Gastrocnemius medialis (tissue), 4 donors: ENCODE measurements at places on chromosomes 16 and 17.

- H3K4me3 ChIP-seq: peak overlapping the region; percentile 66
- H3K27ac ChIP-seq: peak overlapping the region; percentile 0
- H3K4me1 ChIP-seq: peaks cover 30% of the 10 kb centered on the region
- DNase-seq: peak; percentile 44
These were observed 1.2 kb downstream of the TMC6 start for GRCh38 chr17:78127239-78127887.

DNA sequence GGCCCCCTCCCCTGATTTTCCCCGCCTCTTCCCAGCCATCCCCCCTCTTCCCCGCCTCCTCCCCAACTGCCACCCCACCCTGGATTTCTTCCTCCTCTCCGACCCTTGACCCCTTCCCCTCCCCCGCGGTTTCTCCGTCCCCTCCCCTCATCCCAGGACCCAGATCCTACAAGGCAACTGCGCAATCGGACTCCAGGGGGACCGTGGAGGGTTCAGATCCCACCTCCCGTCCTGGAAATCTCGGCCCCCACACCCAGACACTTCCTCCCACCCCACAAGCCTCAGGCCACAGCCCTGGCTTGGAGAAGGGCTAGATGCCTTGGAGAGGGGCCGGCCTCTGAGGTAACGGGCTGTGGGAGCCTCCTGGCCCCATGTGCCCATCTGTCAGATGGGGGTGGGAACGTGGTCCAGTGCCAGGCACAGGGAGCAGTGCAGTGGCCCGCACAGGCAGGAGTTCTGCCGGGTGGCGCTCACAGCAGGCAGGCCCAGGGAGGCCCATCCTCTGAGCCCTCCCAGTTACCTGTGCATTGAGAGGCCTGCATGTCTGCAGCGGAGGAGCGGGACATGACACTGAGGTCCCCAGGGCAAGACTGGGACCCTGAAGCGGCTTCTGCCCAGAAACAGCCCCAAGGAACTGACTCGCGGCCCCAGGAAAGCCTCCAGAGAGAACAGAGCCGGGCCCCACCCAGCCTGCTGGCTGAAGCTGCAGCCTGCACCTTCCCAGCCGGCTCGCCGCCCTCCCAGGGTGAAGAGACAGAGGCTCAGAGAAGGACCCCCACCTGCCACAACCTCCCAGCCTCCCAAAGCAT, 16.7 kb downstream of the ZNF423 start:
- H3K4me3 ChIP-seq: no peak overlapping the region
- no peaks in the 10 kb centered on the region for H3K27me3 ChIP-seq
- no peaks in the 10 kb centered on the region for H3K36me3 ChIP-seq
- peak overlapping the region; percentile 87 for H3K27ac ChIP-seq

DNA sequence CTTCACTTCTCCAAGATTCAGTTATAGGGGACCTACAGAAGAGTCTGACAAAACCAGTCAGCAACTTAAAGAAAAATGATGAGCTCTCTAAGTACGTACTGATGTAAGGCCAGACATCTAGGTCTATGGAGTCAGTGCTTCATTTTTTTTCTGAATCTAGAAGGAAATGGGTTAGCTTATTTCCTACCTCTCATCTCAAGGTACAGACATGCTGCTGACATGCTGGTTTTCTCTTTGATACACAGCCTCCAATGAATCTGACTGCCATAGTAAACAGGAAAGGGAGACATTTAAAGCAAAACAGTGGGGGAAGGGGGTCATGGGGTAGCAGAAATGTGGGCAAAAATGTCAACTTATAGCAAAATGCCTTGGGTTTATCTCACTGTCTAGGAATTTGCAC, 16.4 kb downstream of the CDR2 start:
- no peak overlapping the region for H3K27ac ChIP-seq
- H3K27me3 ChIP-seq: no peaks in the 10 kb centered on the region
- DNase-seq: no peak

DNA sequence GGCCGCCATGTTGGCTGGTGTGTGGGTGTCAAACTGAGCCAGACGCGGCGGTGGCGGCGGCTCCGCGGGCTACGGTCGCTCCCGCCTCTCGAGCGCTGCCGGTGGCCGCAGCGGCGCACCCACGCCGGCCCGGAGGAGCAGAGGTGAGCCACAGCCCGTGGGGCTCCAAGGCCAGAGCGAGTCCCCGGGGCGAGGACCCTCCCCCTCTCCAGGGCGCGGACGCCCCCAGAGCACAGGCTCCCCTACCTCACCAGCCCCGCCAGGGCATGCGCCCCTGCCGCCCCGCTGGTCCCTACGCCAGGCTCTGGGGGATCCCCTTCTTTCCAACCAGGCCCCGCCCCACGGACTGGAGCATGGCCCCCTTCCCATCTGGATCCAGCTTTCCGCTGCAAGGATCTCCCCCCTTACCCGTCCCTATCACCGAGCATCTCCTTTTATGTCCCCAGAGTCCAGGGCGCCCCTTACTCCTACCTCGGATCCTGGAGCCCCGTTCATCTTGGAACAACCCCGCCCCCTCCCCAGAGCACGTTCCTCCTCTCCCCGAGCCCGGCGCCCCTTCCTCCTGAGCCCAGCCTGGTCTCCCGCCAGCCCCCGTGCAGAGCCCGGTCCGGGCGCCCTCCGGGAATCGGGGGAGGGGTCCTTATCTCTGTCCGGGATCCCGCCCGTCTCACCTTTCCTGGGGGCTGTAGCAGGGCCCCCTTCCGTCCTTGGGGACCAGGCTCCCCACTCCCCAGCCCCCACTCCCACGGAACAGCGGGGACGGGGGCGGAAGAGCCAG, 412 bp downstream of the EPN2 start:
- no peak for DNase-seq
- H3K27me3 ChIP-seq: no peaks in the 10 kb centered on the region
- H3K36me3 ChIP-seq: no peaks in the 10 kb centered on the region
- H3K27ac ChIP-seq: peak overlapping the region; percentile 95
- peaks cover 16% of the 10 kb centered on the region for H3K4me1 ChIP-seq

GRCh38 chr16:3129137-3130131, 5.4 kb upstream of the ZNF213 start:
- no peaks in the 10 kb centered on the region for H3K36me3 ChIP-seq
- peak overlapping the region; percentile 70 for H3K27ac ChIP-seq
- H3K4me3 ChIP-seq: peak overlapping the region; percentile 47
- peak; percentile 79 for DNase-seq
- H3K27me3 ChIP-seq: no peaks in the 10 kb centered on the region

- H3K4me3 ChIP-seq: no peak overlapping the region
- no peaks in the 10 kb centered on the region for H3K36me3 ChIP-seq
- no peak overlapping the region for H3K27ac ChIP-seq
- no peaks in the 10 kb centered on the region for H3K4me1 ChIP-seq
- DNase-seq: no peak
These were observed 107.2 kb upstream of the TMEM97 start for GRCh38 chr17:28211811-28212210.

GRCh38 chr16:70163596-70163995, 10.0 kb upstream of the CLEC18C start:
- no peaks in the 10 kb centered on the region for H3K4me1 ChIP-seq
- no peaks in the 10 kb centered on the region for H3K27me3 ChIP-seq
- H3K4me3 ChIP-seq: no peak overlapping the region
- H3K36me3 ChIP-seq: no peaks in the 10 kb centered on the region
- DNase-seq: no peak

GRCh38 chr16:65038100-65038499, 83.8 kb downstream of the CDH11 start:
- H3K27me3 ChIP-seq: no peaks in the 10 kb centered on the region
- no peak overlapping the region for H3K4me3 ChIP-seq
- H3K27ac ChIP-seq: no peak overlapping the region
- DNase-seq: no peak
- H3K4me1 ChIP-seq: no peaks in the 10 kb centered on the region

DNA sequence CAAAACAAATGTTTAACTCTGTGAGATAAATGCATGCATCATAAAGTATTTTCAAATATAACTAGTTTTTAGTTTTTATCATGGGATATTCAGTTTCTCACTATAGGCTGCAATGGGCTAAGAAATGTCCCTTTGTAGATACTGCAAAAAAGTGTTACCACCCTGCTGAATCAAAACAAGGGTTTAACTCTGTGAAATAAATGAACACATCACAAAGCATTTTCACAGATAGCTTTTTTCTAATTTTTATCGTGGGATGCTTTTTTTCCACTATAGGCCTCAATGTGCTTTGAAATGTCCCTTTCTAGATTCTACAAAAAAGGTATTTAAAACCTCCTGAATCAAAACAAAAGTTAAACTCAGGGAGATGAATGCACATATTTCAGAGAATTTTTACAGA, 541.1 kb downstream of the KCNJ18 start:
- H3K4me3 ChIP-seq: no peak overlapping the region
- no peaks in the 10 kb centered on the region for H3K36me3 ChIP-seq
- no peaks in the 10 kb centered on the region for H3K27me3 ChIP-seq
- DNase-seq: no peak

DNA sequence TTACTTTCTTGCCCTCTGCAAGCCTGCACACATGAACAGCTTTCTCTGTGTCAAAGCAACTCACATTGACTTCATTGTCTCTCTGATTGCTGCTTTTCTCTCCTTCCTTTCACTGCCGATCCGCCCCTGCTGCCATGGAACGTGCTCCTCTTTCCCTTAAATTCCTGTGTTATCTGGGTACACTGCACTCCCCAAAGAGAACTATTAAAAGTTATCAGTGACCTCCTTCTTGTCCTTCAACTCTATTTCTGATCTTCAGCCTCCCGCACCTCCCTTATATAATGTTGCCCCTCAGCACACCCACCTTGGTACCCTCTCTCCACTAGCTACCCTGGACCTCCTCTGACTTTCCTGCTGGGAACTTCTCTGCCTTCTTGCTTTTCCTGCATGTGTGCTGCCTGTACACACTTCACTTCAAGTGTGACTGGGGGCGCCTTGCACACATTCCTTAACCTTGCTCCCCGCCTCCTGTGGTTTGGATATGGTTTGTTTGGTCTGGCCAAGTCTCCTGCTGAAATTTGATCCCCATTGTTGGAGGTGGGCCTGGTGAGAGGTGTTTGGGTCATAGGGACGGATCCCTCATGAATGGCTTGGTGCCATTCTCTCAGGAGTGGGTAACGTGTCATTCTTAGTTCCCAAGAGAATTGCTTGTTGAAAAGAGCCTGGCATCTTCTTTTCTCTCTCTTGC, 26.7 kb upstream of the PMP22 start:
- no peaks in the 10 kb centered on the region for H3K27me3 ChIP-seq
- H3K4me3 ChIP-seq: no peak overlapping the region
- no peaks in the 10 kb centered on the region for H3K36me3 ChIP-seq
- no peak overlapping the region for H3K27ac ChIP-seq

DNA sequence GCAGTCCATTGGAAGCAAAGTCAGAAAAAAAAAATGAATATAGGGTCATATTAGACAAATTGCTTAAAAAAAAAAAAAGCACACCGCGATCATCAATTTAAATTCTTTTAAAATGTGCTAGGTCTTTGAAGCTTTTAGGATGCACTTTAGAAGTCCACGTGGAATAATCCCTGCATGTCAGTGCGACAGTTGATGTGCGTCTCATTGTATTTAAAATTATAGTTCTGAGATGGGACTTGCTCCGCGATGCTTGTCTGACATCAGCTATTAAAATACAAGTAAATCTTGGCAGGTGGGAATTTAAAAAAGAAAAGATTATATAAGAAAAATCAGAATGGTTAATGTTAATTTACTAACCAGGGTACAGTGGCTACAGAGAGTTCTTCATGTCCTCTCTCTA, 105.2 kb downstream of the RBFOX1 start:
- no peaks in the 10 kb centered on the region for H3K36me3 ChIP-seq
- H3K4me3 ChIP-seq: no peak overlapping the region
- no peaks in the 10 kb centered on the region for H3K27me3 ChIP-seq
- no peak overlapping the region for H3K27ac ChIP-seq

GRCh38 chr16:89822188-89823086, 5.8 kb upstream of the SPIRE2 start:
- H3K27me3 ChIP-seq: peaks cover 4% of the 10 kb centered on the region
- no peaks in the 10 kb centered on the region for H3K36me3 ChIP-seq
- H3K27ac ChIP-seq: no peak overlapping the region
- no peak for DNase-seq
- no peak overlapping the region for H3K4me3 ChIP-seq
- H3K4me1 ChIP-seq: no peaks in the 10 kb centered on the region

GRCh38 chr16:49061137-49061714, 220.4 kb downstream of the CBLN1 start:
- H3K27me3 ChIP-seq: no peaks in the 10 kb centered on the region
- H3K4me1 ChIP-seq: peaks cover 5% of the 10 kb centered on the region
- H3K36me3 ChIP-seq: no peaks in the 10 kb centered on the region
- no peak overlapping the region for H3K27ac ChIP-seq
- DNase-seq: peak; percentile 6

- H3K27ac ChIP-seq: peak overlapping the region; percentile 52
- H3K4me3 ChIP-seq: no peak overlapping the region
- no peaks in the 10 kb centered on the region for H3K36me3 ChIP-seq
- no peak for DNase-seq
- no peaks in the 10 kb centered on the region for H3K27me3 ChIP-seq
- peaks cover 85% of the 10 kb centered on the region for H3K4me1 ChIP-seq
These were observed 120.3 kb downstream of the ANKRD11 start for GRCh38 chr16:89370081-89370511.

DNA sequence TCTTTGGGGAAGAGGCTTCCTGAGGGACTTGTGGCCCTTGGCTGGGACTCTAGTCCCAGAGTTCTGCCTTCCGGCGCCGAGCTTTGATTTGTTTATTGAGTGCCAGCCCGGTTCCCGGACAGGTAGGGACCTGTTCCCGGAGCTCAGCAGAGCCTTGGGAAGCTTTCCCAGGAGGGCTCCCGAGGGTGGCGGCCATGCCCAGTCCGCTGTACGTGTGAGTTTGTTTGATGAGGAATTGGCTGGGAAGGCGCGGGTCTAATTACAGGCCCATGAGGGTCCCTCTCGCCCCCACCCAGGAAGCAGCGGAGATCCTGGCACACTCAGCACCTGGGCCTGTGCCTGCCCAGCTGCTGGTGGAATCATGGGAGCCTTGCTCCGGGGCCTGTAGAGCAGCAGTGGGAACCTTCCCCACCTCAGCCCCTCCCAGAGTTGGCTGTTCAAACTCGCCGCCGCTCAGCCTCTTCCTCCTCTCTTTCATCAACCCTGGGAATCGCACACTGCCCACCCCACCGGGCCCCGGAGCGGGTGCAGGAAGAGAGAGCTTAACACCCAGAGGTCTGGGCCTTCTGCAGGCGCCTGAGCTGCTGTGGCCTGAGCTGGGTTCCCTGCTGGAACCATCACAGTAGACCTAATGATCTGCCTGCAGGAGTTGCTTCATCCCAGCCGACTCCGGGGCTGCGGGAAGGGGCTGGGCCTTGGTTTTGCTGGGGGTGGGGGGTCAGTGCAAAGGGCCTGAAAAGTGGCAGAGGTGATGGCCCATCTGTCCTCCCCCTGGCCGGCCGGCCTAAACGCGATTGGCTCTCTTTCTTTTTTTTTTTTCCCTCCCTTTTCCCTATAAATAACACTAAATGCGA, 313.7 kb downstream of the SEC14L1 start:
- peak overlapping the region; percentile 39 for H3K27ac ChIP-seq
- H3K4me3 ChIP-seq: no peak overlapping the region
- peaks cover 41% of the 10 kb centered on the region for H3K4me1 ChIP-seq
- DNase-seq: no peak
- no peaks in the 10 kb centered on the region for H3K36me3 ChIP-seq
- H3K27me3 ChIP-seq: no peaks in the 10 kb centered on the region

GRCh38 chr16:8505327-8505991, 84.9 kb downstream of the TMEM114 start:
- no peak for DNase-seq
- H3K4me3 ChIP-seq: no peak overlapping the region
- H3K27me3 ChIP-seq: no peaks in the 10 kb centered on the region
- no peaks in the 10 kb centered on the region for H3K4me1 ChIP-seq
